ENCODE measurements at places on chromosomes 6 and 20. TPM values are rescaled to one million over a fixed set of nuclear protein-coding genes. Genes with fewer than 3 reads are reported as not detected.

DNA sequence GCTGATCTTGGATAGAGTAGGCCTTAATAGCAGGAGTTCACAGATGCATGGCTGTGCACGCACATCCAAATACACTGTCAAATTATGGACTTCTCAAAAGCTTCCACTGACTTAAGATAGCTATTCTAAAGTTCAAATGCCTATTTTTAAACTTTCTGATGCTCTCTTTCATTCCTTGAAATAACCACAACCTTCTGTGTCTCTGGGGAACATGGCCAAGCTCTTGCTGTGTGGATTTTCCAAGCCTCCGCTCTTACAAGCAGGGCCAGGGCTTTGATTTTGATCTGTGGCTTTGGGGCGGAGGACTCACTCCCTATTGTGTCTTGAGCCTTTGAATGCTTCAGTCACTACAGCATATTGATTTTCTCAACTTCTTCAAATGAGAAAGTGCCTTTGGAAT lies 35.7 kb upstream of the SNRPB2 start:
- no peak overlapping the region for H3K4me3 ChIP-seq
- no peaks in the 10 kb centered on the region for H3K27me3 ChIP-seq
- no peak overlapping the region for H3K27ac ChIP-seq
- no peaks in the 10 kb centered on the region for H3K4me1 ChIP-seq
- DNase-seq = no peak

GRCh38 chr20:3800256-3800877 lies 4.3 kb downstream of the CDC25B start:
- peaks cover 66% of the 10 kb centered on the region for H3K36me3 ChIP-seq
- H3K4me3 ChIP-seq = no peak overlapping the region
- H3K27me3 ChIP-seq = no peaks in the 10 kb centered on the region

- H3K27ac ChIP-seq = no peak overlapping the region
- H3K4me1 ChIP-seq = peaks cover 6% of the 10 kb centered on the region
- no peak overlapping the region for H3K4me3 ChIP-seq
- DNase-seq = peak; percentile 79
- no peaks in the 10 kb centered on the region for H3K27me3 ChIP-seq
Measured at GRCh38 chr20:18692447-18692846, 104.6 kb downstream of the DTD1 start.

GRCh38 chr6:24539416-24539815 lies 44.6 kb downstream of the ALDH5A1 start:
- H3K4me3 ChIP-seq = no peak overlapping the region
- H3K4me1 ChIP-seq = no peaks in the 10 kb centered on the region
- no peaks in the 10 kb centered on the region for H3K36me3 ChIP-seq
- no peaks in the 10 kb centered on the region for H3K27me3 ChIP-seq

DNA sequence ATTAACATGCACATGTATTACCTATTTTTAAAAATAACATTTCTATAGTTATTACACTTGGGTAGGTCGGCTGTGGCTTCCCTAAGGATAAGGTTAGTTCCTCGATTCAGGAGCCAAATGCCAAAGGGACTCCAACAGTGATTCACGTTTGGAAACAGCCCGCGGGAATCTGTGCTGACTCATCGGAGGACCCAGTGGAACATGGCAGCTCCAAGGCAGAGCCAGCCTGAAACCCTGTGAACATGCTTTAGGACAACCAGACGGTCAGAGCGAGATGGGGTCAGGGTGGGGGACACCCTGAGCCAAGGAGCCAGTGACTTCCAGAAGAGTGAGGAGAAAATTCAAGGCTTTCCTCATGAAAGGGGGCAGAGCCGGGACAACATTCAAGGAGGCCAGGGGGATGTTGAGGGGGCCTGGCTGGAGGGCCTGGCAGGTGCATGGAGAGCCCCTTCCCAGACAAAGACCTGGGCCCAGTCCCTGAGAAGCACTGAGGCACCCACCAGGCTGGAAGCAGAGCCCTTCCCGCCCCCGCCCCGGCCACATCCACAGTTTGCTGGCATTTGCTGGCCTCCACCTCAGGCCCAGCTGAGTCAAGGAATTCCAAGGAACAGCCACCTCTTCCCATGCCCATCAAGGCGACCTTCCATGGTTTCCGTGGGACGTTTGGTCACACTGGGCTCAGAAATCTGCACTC lies 133.2 kb downstream of the SNX5 start:
- peak; percentile 90 for DNase-seq
- H3K27ac ChIP-seq = peak overlapping the region; percentile 97
- H3K27me3 ChIP-seq = no peaks in the 10 kb centered on the region
- peak overlapping the region; percentile 45 for H3K4me3 ChIP-seq

- H3K36me3 ChIP-seq = peaks cover 30% of the 10 kb centered on the region
- no peaks in the 10 kb centered on the region for H3K27me3 ChIP-seq
- peak; percentile 97 for DNase-seq
Measured at GRCh38 chr6:52284460-52285176, at the start of gene MCM3. TSS of gene MCM3 (minus strand) at chr6:52284742. CDS start at chr6:52284674, 68 bp downstream.

- no peaks in the 10 kb centered on the region for H3K4me1 ChIP-seq
- H3K27ac ChIP-seq = no peak overlapping the region
- no peaks in the 10 kb centered on the region for H3K36me3 ChIP-seq
- DNase-seq = no peak
- H3K27me3 ChIP-seq = no peaks in the 10 kb centered on the region
Measured at GRCh38 chr6:163389354-163389753, 25.2 kb upstream of the QKI start.

DNA sequence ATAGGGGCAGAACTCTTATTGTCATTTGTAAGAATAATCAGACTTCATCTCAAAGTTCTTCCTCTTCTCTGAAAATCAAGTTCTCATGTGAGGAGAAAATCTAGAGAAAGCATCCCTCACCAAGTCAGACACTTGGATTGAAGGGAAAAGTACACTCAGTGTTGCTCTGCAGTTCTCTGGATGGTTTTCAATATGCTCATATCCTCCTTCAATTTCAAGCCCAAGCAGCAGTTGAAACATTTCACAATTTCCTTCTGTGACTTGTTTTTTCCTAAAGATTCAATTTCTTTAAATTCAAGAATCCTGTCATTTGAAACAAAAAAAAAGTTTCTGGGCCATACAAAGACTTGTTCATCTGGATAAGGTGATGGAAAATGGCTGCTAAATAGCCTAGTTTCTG lies 140.2 kb upstream of the AHI1 start:
- DNase-seq = no peak
- no peaks in the 10 kb centered on the region for H3K36me3 ChIP-seq
- peaks cover 5% of the 10 kb centered on the region for H3K4me1 ChIP-seq
- H3K27me3 ChIP-seq = no peaks in the 10 kb centered on the region
- H3K4me3 ChIP-seq = no peak overlapping the region

DNA sequence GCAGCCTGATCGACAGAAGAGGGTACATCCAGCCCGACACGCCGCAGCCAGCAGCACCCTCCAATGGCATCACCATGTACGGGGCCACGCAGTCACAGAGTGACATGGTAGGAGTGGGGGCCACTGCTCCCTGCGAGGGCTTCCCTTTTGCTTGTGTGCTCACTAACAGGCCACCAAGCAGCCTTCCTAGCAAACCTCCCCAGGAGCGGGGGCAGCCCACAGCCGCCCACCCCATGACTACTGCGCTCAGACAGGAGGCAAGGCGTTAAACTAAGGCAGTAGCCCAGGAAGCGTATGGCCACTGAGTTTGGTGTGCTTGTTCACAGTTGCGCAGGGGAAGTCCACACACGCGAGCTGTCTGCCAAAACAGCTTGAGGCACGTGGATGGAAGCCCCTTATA lies 169.5 kb upstream of the SNX9 start:
- no peaks in the 10 kb centered on the region for H3K36me3 ChIP-seq
- H3K27ac ChIP-seq = no peak overlapping the region
- H3K4me3 ChIP-seq = no peak overlapping the region
- H3K4me1 ChIP-seq = no peaks in the 10 kb centered on the region

GRCh38 chr6:146862508-146862919 lies 263.7 kb downstream of the ADGB start:
- H3K4me3 ChIP-seq = no peak overlapping the region
- no peaks in the 10 kb centered on the region for H3K27me3 ChIP-seq
- peaks cover 5% of the 10 kb centered on the region for H3K4me1 ChIP-seq
- no peaks in the 10 kb centered on the region for H3K36me3 ChIP-seq
- H3K27ac ChIP-seq = no peak overlapping the region

The NNAT gene
- total RNA-seq = not detected

- no peak for DNase-seq
- H3K27me3 ChIP-seq = no peaks in the 10 kb centered on the region
- no peaks in the 10 kb centered on the region for H3K36me3 ChIP-seq
- H3K4me3 ChIP-seq = no peak overlapping the region
- no peak overlapping the region for H3K27ac ChIP-seq
Measured at GRCh38 chr20:47024461-47024937, 129.9 kb downstream of the EYA2 start.

DNA sequence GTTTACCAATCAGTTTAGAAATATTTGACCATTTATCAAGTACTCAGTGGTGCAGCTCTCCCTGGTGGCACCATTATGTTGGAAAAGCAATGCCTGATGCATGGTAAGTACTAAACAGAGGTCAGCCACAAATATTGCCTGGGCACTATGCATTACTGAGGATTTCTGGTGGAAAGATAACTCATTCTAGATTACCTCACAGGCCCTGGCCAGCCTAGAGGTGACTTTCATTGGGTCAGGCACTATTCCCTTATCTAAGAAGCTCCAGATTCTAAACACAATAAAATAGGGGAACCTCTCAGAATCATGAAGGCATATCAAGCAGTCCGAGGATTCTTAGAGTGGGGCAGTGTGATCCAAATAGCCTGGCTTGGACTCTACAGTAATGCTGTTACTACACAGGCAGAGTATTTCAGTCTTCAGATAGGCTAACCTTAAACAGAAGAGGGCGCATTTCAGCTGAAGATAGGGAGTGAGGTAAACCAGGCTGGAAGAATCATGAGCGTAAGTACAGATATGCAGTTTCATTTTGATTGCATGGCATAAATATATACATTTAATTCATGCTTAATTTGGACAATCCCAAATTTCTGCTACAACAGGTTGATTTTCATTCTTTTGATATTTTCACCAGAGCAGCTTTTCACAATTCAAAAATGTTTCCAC lies 12.1 kb downstream of the LGSN start:
- H3K27me3 ChIP-seq = no peaks in the 10 kb centered on the region
- peak; percentile 64 for DNase-seq
- H3K36me3 ChIP-seq = no peaks in the 10 kb centered on the region

DNA sequence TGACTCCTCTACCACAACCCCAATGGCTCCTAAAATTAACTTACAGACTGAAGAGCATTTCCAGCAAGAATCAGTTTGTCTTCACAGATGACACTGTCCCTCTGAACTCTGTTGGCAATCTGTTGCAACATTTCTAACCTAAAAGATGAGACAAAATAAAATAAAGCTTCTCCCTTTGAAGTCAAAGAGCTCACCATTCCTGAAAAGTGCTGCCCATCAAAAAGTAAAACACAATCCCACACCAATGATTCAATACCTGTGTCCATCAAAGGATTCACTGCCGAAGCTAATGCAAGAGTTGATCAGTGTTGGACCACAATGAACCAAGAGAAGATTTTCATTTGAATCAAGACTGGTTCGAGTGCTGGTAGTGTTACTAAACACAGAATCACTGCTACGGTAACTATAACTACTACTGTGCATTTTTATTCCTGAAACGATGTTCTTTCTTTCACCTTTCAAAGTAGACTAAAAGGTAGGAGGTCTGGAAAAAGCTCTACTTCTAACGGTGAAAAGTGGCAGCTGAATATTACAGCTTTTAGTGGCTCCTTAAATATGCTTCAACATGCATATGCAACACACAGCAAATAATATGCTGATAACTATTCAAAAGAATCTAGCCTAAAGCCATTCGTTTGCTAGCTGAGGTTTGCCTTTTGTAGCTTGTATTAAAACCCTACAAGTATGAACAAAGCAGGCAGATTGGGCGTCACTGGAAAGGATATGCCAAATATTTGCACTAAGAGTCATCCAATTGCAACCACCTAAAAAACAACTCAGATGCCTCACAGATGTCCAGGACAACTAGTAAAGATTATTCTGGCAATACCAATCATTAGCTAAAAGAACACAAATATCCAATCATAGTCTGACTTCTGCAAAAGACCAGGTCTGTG lies at the start of gene DST:
DST (minus strand) TSS at position 524 of the 896 bp plus-strand sequence.
- no peak within 1 kb of the TSS for H3K4me3 ChIP-seq
- peaks cover 21% of the 10 kb centered on the region for H3K4me1 ChIP-seq
- DNase-seq = peak; percentile 23
- peaks cover 66% of the 10 kb centered on the region for H3K36me3 ChIP-seq
- H3K27me3 ChIP-seq = no peaks in the 10 kb centered on the region
- peak within 1 kb of the TSS; percentile 64 for H3K27ac ChIP-seq

The OOEP gene
- 0.36 TPM for total RNA-seq

DNA sequence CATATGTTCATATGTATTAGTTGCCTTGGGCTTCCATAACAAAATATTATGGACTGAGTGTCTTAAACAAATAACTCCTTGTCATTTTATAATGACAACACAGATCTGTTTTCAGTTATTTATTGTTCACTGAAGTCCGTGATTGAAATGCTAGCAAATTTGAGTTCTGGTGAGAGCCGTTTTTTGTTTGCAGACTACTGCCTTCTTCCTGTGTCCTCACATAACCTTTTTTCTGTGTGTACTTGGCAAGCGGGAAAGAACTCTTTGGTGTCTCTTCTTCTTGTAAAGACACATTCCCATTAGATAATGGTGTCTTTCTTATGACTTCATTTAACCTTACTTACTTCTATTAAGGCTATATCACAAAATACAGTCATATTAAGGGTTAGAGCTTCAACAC lies 482.9 kb upstream of the EYS start:
- no peak overlapping the region for H3K4me3 ChIP-seq
- H3K4me1 ChIP-seq = no peaks in the 10 kb centered on the region
- H3K27ac ChIP-seq = no peak overlapping the region
- no peak for DNase-seq

GRCh38 chr6:38080360-38080759 lies 260.8 kb downstream of the ZFAND3 start:
- DNase-seq = peak; percentile 83
- H3K4me1 ChIP-seq = peaks cover 18% of the 10 kb centered on the region

GRCh38 chr6:139833592-139833991 lies 459.1 kb upstream of the CITED2 start:
- DNase-seq = no peak
- H3K36me3 ChIP-seq = no peaks in the 10 kb centered on the region
- no peak overlapping the region for H3K27ac ChIP-seq
- no peaks in the 10 kb centered on the region for H3K4me1 ChIP-seq

GRCh38 chr6:116404696-116405095 lies 33.9 kb downstream of the DSE start:
- H3K36me3 ChIP-seq = peaks cover 17% of the 10 kb centered on the region
- H3K27ac ChIP-seq = peak overlapping the region; percentile 87
- H3K4me3 ChIP-seq = no peak overlapping the region
- DNase-seq = no peak
- peaks cover 52% of the 10 kb centered on the region for H3K4me1 ChIP-seq
- H3K27me3 ChIP-seq = no peaks in the 10 kb centered on the region

All from osteoblast (primary cell).